ENCODE measurements at places on chromosomes 5 and 9.

DNA sequence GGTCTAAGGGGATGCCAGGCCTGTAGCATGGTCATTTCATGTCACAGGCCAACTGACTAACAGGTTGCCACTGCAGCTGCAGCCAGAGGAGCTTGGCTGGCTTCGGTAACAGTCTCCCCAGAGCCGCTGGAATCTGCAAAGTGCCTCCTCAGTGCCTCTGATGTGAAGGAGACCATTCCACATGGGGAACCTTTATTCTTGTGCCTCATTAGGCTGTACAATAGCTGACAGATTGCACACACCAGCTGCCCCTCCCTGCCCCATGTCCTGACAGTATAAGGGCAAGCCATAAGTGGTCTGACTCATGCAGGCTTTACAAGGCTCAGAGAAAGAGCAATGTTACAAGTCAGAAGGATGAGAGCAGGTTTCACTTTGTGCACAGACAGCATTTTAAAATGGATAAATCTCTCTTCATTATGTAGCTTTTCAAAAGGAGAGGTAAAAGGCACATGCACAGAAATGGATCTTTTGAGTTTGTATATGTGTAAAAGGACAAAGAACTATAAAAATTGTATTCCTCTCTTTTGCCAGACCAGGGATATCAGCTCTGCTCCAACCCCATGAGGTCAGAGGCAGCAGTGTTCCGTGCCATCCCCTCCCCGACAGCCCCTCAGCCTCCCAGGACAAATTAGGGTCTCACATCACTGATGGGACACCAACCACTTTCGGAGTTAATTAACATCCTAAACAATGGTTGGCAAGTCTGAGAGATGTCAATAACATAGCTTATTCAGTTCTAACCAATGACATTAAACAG, 467.8 kb downstream of the TMEM232 start:
- DNase-seq: no peak

GRCh38 chr5:83785176-83785668, 64.6 kb upstream of the HAPLN1 start:
- no peak for DNase-seq

GRCh38 chr5:127872494-127872893, 169.3 kb downstream of the CCDC192 start:
- DNase-seq: no peak

GRCh38 chr5:147554261-147554817, 44.5 kb upstream of the DPYSL3 start:
- no peak for DNase-seq

DNA sequence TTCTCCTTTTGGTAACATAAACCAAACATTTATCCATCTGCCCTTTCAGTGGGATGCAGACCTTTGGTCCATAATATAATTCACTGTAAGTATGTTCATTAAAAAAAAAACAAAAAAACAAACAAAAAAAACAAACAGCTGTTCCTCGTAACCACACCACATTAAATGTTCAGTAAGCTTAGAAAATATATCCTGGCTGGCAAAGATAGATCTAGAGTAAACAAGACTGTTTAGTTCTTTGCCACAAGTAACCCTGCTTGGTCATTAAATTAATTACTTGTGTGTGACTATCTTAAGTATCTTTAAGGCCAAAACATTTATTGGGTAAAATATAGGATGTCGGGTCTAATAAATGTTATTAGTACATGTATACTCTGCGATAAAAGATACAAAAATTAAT, 1717.1 kb downstream of the EFNA5 start:
- DNase-seq: no peak

- no peak for DNase-seq
Observed at GRCh38 chr9:113486327-113486726, 22.8 kb downstream of the RGS3 start.

- DNase-seq: peak; percentile 80
Observed at GRCh38 chr9:115591584-115591984, 473.6 kb upstream of the TNC start.

GRCh38 chr9:130927995-130928900, 10.8 kb downstream of the FIBCD1 start:
- peak; percentile 49 for DNase-seq

- DNase-seq: no peak
Observed at GRCh38 chr5:93311881-93312280, 269.1 kb downstream of the NR2F1-AS1 start.

GRCh38 chr5:79630444-79630843, 18.2 kb downstream of the TENT2 start:
- DNase-seq: no peak

DNA sequence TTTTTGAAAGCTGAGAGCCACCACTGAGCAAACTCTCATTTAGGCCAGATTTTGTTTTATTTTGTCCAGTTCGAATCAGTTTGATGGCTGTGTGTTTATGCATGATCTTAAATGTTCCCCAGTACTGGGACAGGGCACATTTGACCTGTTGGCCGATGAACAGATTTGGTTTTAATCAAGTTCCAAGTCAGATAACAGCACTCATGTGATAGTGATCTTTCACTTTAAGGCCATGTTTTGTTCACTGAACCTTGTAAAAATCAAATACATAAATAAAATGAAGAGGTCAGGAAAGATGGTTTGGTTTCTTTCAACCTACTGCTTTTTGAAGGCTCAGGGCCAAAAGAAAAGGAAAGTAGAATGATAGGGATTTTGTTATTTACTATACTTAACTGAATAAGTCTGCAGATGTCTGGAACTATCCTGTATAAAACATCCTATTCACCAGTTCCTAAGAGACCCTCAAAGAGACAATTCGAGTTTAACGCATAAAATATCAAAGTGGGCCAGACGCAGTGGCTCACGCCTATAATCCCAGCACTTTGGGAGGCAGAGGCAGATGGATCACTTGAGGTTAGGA, 77.2 kb downstream of the PGM5 start:
- no peak for DNase-seq

DNA sequence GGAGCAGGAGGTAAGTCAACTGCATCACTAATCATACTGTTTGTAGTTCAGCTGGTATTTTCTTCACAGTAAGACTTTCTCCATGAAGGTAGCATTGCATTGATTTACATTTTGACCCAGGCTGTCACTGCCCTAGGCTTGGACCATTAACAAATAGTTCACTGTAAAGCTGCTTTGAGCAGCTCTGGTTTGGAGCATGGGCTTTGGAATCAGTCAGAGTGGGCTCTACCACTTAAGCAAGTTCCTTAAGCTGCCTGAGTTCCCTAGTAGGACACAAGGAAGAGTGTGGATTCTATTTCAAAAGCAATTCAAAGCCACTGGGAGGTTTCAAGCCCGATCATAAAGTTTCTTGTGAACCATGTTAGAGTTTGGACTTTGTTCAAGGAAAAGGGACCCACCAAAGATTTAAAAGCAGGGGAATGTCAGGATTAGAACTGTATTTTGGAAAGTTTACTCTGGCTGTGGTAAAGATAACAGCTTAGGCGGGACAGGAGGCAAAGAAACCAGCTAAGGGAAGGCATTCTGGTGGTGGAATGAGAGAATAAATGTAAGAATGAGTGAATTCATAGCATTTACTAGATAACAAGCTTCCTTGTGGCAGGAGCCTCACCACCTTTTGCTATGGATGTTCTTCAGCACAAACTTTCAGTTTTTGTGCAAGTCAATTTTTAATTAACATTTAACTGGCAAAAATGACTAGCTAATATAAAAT, 12.3 kb upstream of the PANK3 start:
- DNase-seq: no peak

DNA sequence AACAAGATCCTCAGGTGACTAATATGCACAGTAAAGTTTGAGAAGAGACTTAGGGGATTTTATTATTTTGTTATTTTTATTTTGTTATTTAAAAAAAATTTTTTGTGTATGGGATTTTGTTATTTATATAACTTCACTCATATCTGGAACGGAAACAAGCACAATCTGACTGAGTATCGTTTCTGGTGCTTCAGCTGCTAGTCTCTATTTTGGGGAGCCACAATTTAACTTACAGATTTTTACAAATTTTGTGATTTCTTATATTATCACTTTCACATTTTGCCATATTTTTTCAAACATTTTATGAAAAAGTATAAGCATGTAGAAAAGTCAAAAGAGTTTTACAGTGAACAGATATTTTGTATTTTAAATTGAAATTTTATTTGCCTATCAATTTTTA, 208.7 kb downstream of the CCDC171 start:
- no peak for DNase-seq

- no peak for DNase-seq
Observed at GRCh38 chr5:151067632-151068432, 13.0 kb downstream of the TNIP1 start.

DNA sequence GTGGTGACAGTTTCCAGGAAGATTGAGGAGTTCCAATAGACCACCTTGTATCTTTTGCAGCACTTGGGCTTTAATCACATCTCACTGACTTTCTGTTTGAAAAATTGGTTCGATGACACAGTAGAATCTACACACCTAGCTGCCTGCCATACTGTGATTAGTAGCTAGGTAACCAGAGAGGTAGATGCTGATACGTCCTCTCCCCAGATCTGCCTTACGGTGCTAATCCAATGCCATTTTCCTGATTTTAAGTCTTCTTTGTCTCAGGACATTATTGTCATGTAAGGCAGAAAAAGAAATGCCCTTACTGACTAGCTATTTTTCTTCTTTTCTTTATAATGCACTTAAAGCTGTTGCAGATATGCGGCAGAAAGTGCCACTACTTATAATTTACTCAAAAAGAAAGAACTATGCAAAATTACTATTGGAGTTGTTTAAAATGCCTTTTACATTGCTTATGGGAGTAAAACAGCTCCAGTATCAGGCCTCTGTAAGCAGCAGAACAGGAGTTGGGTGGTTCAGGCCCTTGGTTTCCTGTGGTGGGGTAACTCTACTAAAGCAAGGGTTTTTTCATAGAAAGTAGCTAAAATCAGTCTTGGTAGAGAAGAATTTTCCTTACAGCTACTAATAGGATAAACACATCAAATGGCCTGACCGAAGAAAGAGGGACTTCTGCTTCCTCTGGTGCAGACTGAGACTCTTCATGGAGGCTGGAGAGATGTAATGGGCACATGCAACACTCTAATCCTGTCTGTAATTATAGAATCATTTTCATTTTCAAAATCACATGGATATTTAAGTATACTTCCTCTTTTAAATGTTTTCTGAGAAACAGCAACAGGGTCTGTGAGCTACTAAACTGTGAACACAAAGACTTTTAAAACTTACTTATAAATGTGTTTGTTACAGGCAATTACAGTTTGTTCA, 177.2 kb downstream of the MAPKAP1 start:
- DNase-seq: no peak

- no peak for DNase-seq
Observed at GRCh38 chr5:65625743-65626142, 916 bp downstream of the SHLD3 start.

DNA sequence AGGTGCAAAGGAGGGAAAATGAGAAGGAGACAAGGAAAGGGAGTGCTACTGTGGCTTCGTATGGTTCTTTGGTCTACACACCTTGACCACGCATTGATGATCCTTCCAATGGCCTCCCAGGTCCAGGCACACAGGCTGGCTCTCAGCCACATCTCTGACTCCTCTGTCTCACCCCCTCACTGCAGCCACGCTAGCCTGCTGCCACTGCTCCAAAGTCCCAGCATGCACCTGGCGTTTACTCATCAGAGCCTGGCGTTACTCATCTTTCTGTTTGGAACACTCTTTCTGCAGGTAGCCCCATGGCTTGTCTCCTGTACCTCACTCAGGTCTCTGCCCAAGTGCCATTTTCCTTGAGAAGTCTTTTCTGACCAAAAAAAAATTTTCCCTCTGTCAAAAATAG, 195.5 kb downstream of the SNCAIP start:
- no peak for DNase-seq

DNA sequence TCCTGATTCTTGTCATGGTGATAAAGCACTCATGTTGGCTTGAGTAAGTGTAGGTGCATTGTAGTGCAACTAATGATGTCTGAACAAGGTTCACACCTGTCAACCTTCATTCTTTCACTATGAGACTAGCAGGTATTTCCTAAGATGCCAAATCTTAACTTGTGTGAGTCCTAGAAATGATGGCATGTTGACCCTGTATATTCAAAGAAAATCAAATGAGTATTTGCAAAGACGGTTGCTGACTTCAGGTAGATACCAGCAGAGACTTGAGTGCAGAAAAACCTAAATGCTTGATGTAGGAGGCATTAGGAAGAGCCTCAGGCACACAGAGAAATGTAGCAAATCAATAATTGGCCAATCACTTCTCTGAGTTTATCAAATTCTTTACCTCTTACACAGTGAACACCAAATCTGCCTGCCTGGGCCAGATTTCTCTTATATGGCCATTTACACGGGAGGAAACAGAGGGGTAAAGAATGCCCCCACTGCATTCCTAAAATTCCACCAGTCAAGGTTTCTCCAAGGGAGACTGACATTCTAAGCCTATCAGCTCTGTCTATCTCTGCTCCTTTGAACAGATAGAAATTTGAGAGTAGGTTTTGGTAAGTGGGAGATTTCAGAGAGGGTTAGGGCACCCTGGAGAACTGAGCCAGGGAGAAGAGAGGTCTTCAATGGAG, 488.6 kb upstream of the WWC1 start:
- no peak for DNase-seq

DNA sequence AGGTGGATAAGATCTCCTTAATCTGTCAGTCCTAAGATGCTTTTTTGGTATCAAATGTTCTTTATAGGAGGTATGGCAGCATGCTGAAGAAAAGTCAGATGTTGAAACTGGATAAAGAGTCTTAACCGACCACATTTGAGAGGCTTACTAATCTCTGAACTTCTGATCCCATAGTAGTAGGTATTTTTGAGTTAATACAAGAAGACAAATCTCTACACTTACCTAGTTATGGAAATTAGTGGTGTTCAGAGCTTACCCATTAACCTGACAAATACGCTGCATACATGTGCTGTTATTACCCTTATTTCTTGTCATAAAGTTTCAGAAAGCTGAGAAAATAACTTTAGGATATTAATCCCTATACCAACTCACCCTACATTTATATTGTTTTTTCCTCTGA, 83.0 kb downstream of the ISL1 start:
- no peak for DNase-seq

DNA sequence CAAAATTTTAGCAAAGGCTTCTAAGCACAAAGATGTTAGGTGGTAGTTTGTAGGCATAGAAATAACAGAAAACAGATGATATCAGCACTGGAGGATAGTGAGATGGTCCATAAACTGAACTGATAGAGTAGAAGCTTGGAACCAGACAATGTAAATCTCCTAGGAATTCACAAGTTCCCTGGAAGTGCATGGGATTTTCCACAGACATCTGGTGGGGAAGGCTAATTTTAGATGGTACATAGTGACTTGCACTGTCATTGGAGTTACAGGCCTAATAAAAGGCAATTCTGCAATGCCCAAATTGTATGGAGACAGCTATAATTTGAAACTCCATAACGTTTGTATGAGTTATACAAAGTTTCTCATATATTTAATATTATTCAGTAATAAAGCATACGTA, 653.0 kb upstream of the MEF2C start:
- no peak for DNase-seq

GRCh38 chr9:100196215-100196614, 97.2 kb downstream of the INVS start:
- no peak for DNase-seq

DNA sequence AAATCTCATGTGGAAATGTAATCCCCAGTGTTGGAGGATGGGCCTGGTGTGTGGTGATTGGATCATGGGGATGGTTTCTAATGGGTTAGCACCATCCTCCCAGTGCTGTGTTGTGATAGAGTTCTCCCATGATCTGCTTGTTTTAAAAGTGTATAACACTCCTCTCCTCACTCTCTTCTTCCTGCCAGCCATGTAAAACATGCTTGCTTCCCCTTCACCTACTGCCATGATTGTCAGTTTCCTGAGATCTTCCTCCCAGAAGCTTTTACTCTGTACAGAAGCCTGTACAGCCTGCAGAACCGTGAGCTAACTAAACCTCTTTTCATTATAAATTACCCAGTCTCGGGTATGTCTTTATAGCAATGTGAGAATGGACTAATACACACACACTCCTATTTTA, 499.1 kb downstream of the RASEF start:
- no peak for DNase-seq

- DNase-seq: no peak
Observed at GRCh38 chr5:143056339-143056704, 286.1 kb downstream of the ARHGAP26 start.
